ENCODE measurements at places on chromosomes 2 and 18.

DNA sequence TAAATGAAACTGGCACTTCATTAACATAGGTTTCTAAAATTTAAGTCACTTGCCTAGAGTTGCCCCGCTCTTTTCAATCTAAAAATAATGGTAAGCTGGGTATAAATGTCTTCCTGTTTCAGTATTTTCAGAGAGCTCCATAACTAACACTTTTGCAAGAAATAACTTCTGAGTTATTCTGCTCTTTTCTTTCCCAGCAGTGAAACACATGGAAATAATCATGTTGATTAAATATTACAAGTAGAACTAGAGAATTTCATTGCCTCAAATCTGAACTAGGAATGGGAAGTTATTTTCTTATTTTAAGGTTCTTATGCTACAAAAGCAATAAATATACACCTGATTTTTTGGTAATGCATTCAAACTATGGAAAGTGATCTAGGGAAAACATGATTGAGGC, 257.4 kb downstream of the IKZF2 start:
- no peak for DNase-seq

DNA sequence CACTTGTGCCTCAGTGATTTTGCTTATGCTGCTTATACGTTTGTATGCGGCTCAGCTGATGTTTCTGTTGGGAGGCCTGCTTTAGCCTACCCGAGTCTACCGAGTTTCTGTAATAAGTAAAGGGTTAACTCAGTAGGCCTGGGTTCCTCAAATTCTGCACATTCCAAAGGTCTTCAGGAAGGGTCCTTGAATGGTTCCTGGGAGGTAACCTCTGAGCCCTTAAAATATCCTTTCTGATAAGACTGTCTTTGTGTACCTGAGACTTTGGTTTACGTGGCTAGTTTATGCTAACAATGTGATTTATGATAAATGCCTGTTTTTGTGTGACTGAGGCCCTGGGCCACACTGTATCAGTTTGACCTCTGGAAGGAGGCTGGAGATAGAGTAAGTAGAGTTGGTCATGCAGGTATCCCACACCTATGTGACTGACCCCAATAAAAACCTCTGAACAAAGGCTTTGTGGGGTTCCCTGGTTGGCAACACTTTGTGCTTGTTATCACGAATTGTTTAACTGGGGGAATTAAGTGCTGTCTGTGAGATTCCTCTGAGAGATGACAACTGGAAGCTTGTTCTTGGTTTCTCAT, 18.9 kb upstream of the PNPT1 start:
- DNase-seq = peak; percentile 15

DNA sequence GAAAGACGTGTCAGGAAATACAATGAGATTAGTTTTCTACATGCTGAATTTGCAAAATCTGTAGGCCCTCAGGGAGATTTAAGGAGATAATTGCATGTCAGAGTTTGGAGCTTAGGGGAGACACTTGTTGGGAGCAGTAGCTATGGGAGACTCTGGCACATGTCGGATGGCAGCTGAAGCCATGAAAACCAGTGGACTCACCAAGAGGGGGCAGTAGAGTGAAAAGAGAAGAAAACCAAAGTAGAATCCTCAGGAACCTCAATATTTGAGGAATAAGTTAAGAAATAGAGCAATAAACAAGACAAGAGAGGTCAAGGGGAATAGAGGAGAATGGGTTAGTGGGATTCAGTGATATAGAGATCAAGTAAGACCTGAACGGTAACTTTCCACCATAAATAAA, 24.8 kb downstream of the RUFY4 start:
- DNase-seq = no peak

GRCh38 chr18:49646873-49647272, 85.0 kb downstream of the LIPG start:
- no peak for DNase-seq

- no peak for DNase-seq
Measured at GRCh38 chr2:85184231-85184630, 51.0 kb downstream of the TCF7L1 start.

DNA sequence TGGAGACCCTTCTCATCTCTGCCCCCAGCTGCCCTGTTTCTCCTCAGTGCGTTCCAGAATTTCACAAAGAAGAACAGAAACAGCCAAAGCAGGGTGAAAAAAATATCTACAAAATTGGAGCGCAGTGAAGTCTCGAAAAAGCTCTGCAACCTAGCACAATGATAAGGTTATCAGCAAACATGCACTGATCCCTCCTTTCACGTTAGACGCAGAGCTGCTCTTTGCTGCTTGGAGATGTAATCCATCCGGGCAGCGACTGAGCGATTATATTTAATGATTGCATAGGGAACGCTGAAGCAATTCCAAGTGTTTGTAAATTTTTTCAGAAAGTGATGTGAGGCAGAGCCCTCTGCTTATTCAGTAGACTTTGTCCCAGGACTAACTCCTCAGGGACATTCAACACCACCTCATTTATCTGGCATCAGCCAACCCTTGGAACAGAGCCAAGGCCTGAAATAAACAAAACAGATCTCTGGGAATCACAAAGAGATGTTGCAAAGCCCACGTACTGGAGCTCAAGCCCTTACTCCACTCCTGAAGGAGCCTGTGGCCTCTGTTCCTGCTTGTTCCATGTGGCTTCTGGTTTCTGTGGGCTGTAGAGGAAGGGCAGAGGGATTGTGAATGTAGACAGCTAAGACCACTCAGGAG, 172.6 kb upstream of the BCL2L11 start:
- DNase-seq = no peak

GRCh38 chr2:47501374-47502200, 98.6 kb downstream of the MSH2 start:
- DNase-seq = no peak

DNA sequence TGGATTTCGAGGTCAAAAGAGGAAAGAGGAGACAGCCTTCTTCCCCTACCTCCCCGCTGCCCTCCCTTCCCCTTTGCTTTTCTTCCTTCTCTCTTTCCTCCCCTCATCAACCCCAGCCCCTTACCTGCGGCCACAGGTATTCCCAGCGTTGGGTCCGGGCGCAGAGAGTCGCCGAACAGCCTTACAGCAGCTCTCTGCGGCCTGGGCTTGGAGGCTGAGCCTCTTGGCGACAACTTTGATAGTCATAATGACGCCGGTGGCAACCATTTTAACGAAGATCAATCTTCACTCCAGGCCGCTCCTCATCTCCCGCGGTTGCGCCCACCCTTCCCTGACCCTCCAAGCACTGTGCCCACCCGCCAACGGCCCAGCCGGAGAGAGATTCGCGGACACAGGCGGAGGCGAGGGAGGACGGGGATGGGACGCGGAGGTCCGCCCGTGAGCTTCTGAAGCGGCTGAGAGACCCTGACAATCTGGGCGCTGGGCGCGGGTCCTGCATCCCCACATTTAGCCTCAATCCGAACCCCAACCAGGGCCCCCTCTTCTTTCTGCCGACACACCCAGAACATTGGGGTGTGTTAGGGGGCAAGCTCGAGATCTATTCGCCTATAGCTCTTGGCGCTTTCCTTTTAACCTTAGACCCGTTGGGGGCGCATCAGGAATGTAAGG, 1.5 kb upstream of the EVX2 start:
- peak; percentile 49 for DNase-seq

GRCh38 chr2:158513841-158514240, 57.1 kb downstream of the PKP4 start:
- DNase-seq = no peak

DNA sequence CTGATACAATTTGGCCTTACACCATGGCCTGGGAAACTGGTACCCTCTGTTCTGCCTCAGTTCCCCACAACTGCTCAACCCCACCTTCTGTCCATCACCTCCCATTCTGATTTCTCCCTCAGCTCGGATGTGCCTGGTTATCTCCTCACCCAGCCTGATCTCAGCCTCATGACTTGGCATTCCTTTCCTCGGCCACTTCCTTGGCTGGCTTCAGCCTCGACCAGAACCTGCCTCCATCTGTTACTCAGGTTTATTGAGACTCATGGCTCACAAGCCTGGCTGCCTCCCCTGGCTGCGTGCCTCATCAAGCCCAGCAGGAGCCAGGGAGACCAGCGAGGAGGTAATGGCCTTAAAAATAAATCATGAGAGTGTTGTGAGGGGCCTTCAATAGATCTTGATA, 356.2 kb upstream of the SPRED2 start:
- no peak for DNase-seq

DNA sequence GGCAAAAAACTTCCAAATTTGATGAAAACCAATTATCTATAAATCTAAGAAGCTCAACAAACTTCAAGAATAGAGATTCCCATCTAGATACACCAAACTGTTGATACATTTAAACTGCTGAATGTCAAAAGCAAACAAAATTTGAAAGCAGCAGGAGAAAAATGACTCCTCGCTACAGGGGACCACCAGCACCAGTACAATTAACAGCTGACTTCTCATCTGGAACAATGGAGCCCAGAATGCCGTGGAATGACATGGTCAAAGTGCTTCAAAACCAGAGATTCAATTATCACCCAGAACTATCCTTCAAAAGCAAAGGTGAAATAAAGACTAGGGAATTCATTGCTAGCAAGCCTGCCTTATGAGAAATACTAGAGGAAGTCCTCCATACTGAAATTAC, 11.6 kb downstream of the SRSF7 start:
- DNase-seq = no peak

GRCh38 chr2:238963161-238963970, 115.5 kb downstream of the TWIST2 start:
- peak; percentile 72 for DNase-seq

GRCh38 chr2:70009762-70010575, 48.5 kb upstream of the ASPRV1 start:
- no peak for DNase-seq

GRCh38 chr2:96108541-96109360, 7.6 kb downstream of the ADRA2B start:
- peak; percentile 61 for DNase-seq

DNA sequence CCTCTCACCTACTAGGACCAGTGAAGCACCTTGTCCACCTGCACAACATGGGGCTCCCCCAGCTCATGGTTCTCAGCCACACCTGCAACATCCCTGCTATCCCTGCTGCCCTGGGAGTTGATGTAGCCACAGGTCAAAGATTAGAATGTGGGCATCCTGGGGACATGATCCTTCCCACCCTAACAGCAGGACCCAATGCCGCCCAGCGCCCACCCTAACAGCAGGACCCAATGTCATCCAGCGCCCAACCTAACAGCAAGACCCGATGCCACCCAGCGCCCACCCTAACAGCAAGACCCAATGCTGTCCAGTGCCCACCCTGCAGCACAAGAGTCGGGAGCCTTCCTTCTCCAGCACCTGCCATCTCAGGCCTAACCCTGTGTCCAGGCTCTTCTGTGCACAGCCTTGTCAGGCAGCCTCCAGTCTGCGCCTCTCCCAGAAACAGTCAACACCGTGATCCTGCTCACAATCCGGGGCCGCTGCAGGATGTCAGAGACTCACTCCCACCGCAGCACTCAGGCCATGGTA, 237.3 kb upstream of the SALL3 start:
- no peak for DNase-seq

DNA sequence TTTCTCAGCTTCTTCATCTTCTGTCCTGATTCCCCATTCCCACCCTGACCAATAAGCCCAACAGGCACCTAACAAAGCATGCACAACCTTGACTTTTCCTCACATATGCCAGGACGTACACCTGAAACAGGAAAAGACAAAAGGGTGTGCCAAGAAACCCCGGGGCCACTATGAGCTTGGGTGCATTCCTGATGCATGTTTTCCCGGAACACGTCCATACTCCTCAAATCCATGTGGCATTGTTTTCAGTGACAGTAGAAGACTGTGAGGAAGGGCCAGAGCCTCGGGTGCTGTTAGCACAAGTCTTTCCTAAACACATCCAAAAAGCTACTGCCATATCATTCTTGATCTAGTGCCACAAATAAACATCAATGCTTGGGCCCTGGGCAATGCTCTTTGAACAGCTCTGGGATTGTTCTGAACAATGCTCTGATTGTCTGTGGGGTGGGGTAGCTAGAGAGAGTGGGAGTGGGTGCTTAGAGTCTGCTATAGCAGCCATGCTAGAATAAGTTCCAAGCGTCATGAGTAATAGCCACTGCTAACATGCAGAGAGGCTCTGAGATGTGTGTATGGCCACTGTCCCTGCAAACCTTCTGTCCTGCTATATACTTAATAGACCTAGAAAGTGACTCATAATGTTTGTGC, 181.7 kb upstream of the CRIM1 start:
- no peak for DNase-seq

- no peak for DNase-seq
Measured at GRCh38 chr2:83784315-83784714, 674.8 kb downstream of the SUCLG1 start.

- DNase-seq = no peak
Measured at GRCh38 chr18:31835528-31836133, 75.0 kb upstream of the SLC25A52 start.

- DNase-seq = no peak
Measured at GRCh38 chr2:33339269-33339668, 137.2 kb upstream of the RASGRP3 start.

- peak; percentile 53 for DNase-seq
Measured at GRCh38 chr2:240387669-240388358, 47.6 kb upstream of the GPC1 start.

GRCh38 chr18:53715243-53715853, 509.1 kb downstream of the MBD2 start:
- no peak for DNase-seq

- no peak for DNase-seq
Measured at GRCh38 chr2:133718688-133719201, 150.5 kb upstream of the NCKAP5 start.

GRCh38 chr2:168934826-168935225, 33.7 kb downstream of the G6PC2 start:
- no peak for DNase-seq

DNA sequence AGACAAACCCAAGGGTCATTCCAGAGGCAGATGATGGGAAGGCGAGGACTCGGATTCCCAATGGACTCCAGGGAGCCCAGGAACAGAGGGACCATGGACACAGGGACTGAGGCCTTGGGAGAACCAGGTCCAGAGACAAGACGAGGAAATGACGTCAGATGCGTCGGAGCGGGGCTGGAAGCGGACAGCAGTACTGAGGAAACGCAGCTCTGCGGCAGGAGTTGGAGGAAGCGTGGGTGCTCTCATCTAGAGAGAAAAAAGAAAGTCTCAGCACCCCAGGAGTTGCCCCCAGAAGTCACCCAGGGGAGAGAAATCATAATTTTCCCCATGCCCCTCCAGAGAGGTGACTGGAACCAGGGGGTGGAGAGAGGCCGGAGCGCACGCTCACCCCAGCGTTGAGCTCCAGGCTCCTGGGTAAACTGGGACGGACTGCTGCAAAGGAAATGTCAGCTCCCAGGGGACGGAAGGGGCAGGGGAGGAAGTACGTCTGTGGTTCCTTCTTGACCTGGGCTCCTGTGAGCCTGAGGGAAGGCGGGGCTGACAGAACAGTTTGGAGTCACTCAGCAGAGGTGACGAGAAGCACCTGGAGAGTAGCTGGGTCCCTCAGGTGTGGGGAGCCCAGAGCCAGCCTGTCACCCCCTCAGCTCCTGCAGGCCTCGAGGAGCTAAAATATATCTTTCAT, 44.7 kb downstream of the CMPK2 start:
- no peak for DNase-seq
